IMR-90 (cell line): ENCODE measurements at places on chromosomes 13 and 19. TPM values are rescaled to one million over a fixed set of nuclear protein-coding genes. Genes with fewer than 3 reads are reported as not detected.

The PEX11G gene
- 0.72 and 1.1 TPM in 2 replicates for total RNA-seq

DNA sequence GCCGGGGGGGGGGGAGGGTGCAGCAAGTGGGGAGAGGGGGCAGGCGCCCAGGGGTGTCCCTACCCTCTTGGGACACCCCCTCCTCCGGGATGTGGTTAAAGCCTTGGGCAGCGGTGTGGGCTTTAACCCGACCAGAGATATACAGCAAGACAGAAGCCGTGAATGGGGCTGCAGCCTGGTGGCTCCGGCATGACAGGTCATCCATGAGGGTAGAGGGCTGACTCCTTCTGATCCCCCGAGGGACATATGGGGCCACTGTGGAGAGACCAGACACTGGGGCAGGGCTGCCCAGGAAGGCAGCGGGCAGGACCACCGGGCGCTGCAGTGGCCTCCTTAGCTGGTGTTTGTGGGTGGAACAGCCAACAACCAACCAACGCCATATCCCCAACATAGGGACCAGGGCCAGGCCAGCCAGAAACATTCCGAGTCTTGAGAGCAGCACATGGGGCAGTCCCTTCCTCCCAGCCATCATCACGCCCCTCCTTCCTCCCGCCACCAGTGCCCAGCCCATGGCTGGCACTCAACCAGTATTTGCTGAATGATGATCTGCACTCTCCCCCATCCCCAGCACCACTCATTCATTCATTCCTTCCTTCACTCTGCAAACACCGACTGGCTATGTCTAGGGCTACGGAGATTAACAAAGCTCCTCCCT, 18.2 kb downstream of the ELAVL1 start:
- no peak for DNase-seq

DNA sequence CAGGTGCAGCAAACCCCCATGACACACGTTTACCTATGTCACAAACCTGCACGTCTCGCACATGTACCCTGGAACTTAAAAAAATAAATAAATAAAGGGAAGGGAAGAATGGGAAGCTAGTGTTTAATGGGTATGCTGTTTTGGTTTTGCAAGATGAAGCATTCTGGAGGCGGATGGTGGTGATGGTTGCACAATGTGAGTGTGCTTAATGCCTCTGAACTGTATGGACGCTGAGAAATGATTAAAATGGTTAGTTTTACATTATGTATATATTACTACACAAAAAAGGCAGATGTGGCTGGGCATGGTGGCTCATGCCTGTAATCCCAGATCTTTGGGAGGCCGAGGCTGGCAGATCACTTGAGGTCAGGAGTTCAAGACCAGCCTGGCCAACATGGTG, 17.8 kb downstream of the NFILZ start:
- DNase-seq, result no peak

The ITGBL1 gene
- total RNA-seq, result 22.2 and 46.7 TPM in 2 replicates

- DNase-seq, result no peak
These were observed 90.5 kb upstream of the AKAP11 start for GRCh38 chr13:42181381-42181953.

The FCGBP gene
- under 0.01 TPM in 1 of 2 replicates, not detected in the other for total RNA-seq

The BORCS8 gene
- total RNA-seq, result 14.7 and 16.7 TPM in 2 replicates

GRCh38 chr19:17654993-17655392, 33.2 kb downstream of the UNC13A start:
- DNase-seq, result no peak

GRCh38 chr19:11019262-11019661, 58.4 kb downstream of the SMARCA4 start:
- DNase-seq, result no peak

- no peak for DNase-seq
These were observed 2.0 kb upstream of the GRK1 start for GRCh38 chr13:113664751-113665596.

DNA sequence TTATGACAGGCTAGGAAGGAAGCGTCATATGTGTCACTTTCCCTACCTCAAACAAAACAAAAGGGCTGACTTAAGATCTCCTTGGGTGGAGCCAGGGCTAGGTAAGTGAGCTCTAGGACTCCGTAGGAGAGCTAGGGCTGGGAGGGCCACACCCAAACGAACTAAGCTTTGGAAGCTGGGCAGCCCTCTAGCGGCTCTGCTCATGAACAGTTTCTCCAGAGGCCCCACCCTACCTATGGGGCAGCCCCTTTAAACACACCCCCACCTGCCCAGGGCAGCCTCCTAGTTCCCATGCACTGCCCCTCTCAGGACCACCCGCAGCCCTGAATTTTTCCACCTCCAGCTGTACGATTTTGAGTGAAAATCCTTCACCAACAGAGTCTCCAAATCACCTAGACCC, 3.5 kb downstream of the PEG3 start:
- DNase-seq, result no peak

DNA sequence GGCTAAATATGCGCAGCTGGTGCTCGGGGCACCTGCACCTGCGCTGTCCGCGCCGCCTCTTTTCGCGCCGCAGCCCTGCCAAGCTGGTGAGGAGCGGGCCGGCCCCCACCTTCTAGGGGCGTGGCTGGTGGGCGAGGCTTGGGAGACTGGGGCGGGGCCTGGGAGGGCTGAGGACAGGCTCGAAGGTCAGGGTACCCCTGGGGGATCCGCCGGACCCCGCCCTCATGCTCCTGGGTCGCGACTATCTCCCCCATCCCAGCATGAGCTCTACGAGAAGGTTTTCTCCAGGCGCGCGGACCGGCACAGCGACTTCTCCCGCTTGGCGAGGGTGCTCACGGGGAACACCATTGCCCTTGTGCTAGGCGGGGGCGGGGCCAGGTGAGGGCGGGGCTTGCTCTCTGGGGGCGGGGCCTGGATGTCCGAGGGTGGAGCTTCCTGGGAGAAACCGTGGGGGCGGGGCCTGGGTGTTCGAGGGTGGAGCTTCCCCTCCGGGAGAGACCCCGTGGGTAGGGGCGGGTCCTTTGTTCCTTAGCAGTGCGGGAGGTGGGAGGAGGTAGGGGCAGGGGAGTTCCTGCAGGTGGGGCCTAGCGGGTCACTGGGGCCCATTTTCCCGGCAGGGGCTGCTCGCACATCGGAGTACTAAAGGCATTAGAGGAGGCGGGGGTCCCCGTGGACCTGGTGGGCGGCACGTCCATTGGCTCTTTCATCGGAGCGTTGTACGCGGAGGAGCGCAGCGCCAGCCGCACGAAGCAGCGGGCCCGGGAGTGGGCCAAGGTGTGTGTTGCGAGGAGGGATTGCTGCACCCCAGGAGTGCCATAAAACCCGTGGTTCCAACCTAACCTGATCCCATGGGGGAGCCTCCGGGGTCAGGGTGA, 19.7 kb downstream of the PNPLA6 start:
- DNase-seq, result no peak

DNA sequence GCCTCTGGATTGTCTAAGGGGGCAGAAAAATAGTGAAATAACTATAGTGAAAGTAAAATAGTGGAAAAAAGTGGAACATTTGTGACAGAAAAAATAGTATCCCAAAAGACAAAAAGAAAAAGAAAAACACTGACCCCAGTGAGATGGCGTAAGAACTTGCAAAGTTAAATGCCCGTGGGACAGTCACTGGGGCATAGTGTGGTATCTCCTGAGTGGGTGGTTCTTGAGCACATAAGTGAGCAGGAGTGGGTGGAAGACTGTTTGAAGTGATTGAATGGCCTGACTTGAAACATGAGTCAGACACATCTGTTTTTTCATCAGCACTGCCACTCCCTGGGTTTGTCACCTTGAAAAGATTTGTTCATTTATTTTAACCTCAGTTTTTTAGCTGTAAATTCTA, 2.5 kb downstream of the ZNF430 start:
- DNase-seq, result peak; percentile 66

GRCh38 chr13:33218426-33218825, 67.1 kb downstream of the STARD13 start:
- no peak for DNase-seq

The NALCN gene
- total RNA-seq, result 4.8 and 5.6 TPM in 2 replicates

- DNase-seq, result no peak
These were observed 65.0 kb downstream of the TBC1D4 start for GRCh38 chr13:75417012-75417384.

DNA sequence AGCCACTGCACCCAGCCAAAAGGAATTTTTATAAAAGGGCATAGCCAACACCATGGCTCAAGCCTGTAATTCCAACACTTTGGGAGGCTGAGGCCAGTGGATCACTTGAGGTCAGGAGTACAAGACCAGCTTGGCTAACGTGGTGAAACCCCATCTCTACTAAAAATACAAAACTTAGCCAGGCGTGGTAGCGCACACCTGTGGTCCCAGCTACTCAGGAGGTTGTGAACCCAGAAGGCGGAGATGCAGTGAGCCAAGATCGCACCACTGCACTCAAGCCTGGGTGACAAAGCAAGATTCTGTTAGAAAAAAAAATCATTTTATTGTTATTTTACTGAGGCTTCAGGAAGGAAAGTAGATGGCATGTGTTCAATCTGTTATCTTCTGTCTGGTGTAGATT, 31.3 kb upstream of the FOXO1 start:
- no peak for DNase-seq

The NCCRP1 gene
- not detected in 2 replicates for total RNA-seq

DNA sequence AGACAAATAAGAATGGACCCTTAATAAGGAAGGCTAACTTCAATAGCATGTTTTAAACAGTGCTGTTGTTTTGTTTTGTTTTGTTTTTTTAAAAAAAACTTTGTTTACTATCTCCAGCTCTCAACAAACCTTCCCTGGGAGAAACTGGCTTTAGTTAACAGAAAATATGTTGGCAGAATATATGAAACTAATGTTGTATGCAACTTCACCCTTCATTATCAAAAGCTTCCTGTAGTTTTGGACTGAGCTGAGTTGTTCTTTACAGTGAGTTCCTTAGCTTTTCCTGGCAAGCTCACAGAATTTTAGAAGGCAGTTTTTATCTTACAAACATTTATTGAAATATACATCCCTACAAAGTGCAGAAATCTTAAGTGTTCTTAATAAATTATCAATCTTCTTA, 2480.7 kb upstream of the PCDH20 start:
- no peak for DNase-seq

DNA sequence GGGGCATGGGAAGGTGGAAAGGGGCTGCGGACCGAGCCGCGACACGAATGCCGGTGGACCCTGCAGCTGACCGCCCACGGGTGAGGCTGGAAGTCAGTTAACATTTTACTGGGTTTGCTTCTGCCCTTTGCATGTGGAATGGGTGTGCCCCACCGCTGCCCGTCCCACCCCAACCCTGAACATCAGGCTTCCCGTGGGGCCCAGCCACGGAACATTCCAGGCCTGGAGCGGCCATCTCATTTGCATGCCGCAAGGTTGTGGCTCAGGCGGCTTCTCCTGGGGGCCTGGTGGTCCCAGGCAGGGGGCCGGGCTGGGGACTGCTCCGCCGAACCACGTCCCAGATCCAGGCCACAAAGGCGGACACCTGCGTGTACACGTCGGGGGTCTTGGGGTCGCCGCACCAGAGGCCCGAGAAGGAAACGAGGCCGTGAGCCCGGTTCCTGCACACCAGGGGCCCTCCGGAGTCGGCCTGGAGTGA, 9.3 kb downstream of the FSTL3 start:
- no peak for DNase-seq

The ZNF442 gene
- total RNA-seq, result 3.6 and 4.4 TPM in 2 replicates

The FCHO1 gene
- 0.18 and 0.28 TPM in 2 replicates for total RNA-seq

GRCh38 chr13:113654591-113655345, 3.2 kb downstream of the ATP4B start:
- DNase-seq, result no peak

DNA sequence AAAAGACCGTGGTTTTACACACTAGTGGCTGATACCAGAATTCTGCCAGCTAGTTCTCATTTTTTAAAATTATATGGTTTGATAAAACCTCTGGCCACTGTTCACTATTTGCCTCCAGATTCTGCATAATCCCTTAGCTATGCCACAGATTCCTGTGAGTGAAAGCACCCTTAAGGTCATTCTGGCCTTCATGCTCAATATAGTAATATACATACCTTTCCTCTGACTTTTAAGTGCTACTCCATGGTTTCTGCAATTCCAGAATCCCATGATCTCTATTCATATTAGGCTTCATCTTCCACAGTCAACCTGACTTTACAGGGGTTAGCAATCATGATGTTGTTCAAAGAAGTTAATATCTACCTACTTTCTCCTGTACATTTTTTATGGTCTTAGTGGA, 274.1 kb upstream of the EDNRB start:
- peak; percentile 79 for DNase-seq

DNA sequence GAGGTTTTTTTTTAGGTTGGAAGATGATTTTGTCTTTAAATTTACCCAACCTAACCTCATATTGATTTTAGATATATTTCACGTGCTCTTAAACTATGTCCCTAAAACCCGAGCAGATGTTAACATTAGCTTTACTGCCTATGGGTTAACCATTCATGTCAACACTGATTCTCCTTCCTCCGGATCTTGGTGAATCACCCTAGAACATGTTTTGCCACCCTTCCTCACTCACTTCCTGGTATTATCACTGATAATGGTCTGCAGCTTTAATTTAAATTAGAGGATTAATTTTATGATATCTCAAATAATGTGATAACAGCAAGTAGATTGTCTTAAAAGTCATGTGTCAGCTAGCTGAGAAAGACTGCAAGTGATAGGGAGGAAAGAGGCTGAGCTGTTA, 31.9 kb downstream of the HTR2A start:
- DNase-seq, result no peak

The LILRA1 gene
- not detected in 2 replicates for total RNA-seq

DNA sequence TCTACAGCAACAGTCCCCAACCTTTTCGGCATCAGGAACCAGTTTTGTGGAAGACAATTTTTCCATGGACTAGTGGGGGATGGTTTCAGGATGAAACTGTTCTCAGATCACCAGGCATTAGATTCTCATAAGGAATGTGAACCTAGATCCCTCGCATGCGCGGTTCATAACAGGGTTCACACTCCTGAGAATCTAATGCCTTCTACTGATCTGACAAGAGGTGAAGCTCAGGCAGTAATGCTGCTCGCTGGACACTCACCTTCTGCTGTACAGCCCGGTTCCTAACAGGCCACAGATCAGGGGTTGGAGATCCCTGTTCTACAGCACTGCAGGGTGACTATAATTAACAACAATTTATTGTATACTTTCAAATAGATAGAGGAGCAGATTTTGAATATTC, 21.9 kb downstream of the USP12 start:
- DNase-seq, result no peak

The ZNF737 gene
- total RNA-seq, result 3.3 and 5.0 TPM in 2 replicates

The CEACAM20 gene
- total RNA-seq, result not detected in 2 replicates

DNA sequence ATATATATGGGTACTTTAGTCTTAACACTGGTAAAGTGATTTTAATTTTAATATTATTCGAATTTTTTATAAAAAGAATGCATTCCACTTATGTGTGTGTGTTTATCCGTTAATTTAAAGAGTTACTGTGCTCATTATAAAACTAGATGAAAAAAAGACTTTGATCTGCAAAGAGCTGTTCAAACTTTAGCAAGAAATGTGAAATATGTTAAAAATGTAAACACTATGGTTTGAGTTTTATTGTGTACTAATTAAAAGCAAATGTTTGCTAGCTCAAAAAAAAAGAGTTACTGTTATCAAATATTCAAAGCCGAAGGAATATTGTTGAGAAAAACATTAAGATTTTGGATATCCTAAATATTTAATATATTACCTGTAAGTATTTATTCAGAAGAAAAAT, 34.5 kb downstream of the UFM1 start:
- no peak for DNase-seq

The ACP4 gene
- not detected in 2 replicates for total RNA-seq

The ZNF225 gene
- total RNA-seq, result 5.7 and 6.1 TPM in 2 replicates

- DNase-seq, result no peak
These were observed 338.0 kb downstream of the EFNB2 start for GRCh38 chr13:106197496-106197895.
